ENCODE measurements at places on chromosomes 7 and 10.

DNA sequence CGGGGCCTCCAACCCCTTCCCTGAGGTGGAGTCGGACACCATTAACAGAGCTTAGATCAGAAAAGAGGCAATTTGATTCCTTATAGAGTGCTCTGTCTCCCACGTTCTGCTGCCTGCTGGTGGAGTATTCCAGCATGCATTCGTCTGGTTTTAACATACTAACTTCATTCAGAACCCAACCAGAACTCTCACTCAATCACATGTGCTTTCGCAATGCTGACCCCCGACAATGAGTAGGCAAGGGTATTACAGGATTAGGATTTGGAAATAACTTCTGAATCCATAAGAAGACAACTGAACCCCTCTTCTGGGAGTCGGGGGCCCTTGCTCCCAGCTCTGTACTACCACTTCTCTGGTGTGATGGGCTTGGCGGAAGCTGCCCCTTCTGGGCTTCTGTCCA lies 55.7 kb upstream of the HABP2 start:
- no peaks in the 10 kb centered on the region for H3K27me3 ChIP-seq
- H3K4me1 ChIP-seq, result no peaks in the 10 kb centered on the region
- DNase-seq, result no peak
- H3K27ac ChIP-seq, result no peak overlapping the region

- no peak overlapping the region for H3K4me3 ChIP-seq
- H3K27me3 ChIP-seq, result no peaks in the 10 kb centered on the region
- no peak overlapping the region for H3K27ac ChIP-seq
- no peaks in the 10 kb centered on the region for H3K4me1 ChIP-seq
- H3K36me3 ChIP-seq, result no peaks in the 10 kb centered on the region
- no peak for DNase-seq
Observed at GRCh38 chr7:131094685-131095084, 233.0 kb upstream of the MKLN1 start.

GRCh38 chr7:36659172-36659516 lies 65.2 kb downstream of the AOAH start:
- H3K4me3 ChIP-seq, result no peak overlapping the region
- peak; percentile 7 for DNase-seq
- no peaks in the 10 kb centered on the region for H3K27me3 ChIP-seq
- no peak overlapping the region for H3K27ac ChIP-seq
- H3K4me1 ChIP-seq, result no peaks in the 10 kb centered on the region
- H3K36me3 ChIP-seq, result no peaks in the 10 kb centered on the region

GRCh38 chr10:117425974-117426566 lies 50.8 kb upstream of the PDZD8 start:
- H3K4me3 ChIP-seq, result no peak overlapping the region
- peak overlapping the region; percentile 89 for H3K27ac ChIP-seq
- H3K36me3 ChIP-seq, result no peaks in the 10 kb centered on the region
- no peaks in the 10 kb centered on the region for H3K27me3 ChIP-seq
- peak; percentile 30 for DNase-seq
- H3K4me1 ChIP-seq, result peaks cover 38% of the 10 kb centered on the region

- no peak overlapping the region for H3K4me3 ChIP-seq
- no peak for DNase-seq
- H3K27me3 ChIP-seq, result no peaks in the 10 kb centered on the region
- H3K4me1 ChIP-seq, result peaks cover 5% of the 10 kb centered on the region
- no peak overlapping the region for H3K27ac ChIP-seq
- no peaks in the 10 kb centered on the region for H3K36me3 ChIP-seq
Observed at GRCh38 chr10:112700215-112700671, 249.8 kb upstream of the TCF7L2 start.

- H3K4me3 ChIP-seq, result peak overlapping the region; percentile 81
- H3K4me1 ChIP-seq, result peaks cover 7% of the 10 kb centered on the region
- H3K27me3 ChIP-seq, result no peaks in the 10 kb centered on the region
- H3K36me3 ChIP-seq, result no peaks in the 10 kb centered on the region
- no peak for DNase-seq
Observed at GRCh38 chr7:87933605-87933952, 472 bp upstream of the ADAM22 start.

- H3K27ac ChIP-seq, result no peak overlapping the region
- H3K4me3 ChIP-seq, result no peak overlapping the region
- no peaks in the 10 kb centered on the region for H3K36me3 ChIP-seq
Observed at GRCh38 chr10:121106611-121107010, 255.4 kb downstream of the WDR11 start.

Data from Caco-2 (cell line).